ENCODE measurements at places on chromosomes 6 and 20.

GRCh38 chr6:158118886-158119285, 49.2 kb downstream of the SERAC1 start:
- no peak for DNase-seq

GRCh38 chr20:41214202-41214601, 76.9 kb downstream of the PLCG1 start:
- no peak for DNase-seq

GRCh38 chr6:163294734-163295133, 119.8 kb upstream of the QKI start:
- no peak for DNase-seq

- DNase-seq: no peak
Observed at GRCh38 chr6:21628160-21628559, 34.6 kb downstream of the SOX4 start.

- peak; percentile 13 for DNase-seq
Observed at GRCh38 chr6:30743099-30744053, 889 bp upstream of the FLOT1 start.

DNA sequence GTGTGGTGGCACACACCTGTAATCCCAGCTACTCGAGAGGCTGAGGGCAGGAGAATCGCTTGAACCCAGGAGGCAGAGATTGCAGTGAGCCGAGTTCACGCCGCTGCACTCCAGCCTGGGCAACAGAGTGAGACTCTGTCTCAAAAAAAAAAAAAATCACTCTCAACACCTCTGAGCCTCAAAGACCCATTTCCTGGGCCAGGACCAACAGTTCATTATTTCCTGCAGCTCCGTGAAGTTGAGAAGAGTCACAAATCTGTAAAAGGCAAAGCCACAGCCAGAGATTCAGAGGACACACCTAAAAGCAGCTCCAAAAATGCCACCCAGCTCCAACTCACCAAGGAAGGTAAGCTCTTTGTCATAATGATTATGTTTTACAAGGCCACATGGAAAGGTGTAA, 15.2 kb upstream of the NOP56 start:
- DNase-seq: no peak

GRCh38 chr6:149628875-149629510, 19.5 kb downstream of the KATNA1 start:
- DNase-seq: no peak

DNA sequence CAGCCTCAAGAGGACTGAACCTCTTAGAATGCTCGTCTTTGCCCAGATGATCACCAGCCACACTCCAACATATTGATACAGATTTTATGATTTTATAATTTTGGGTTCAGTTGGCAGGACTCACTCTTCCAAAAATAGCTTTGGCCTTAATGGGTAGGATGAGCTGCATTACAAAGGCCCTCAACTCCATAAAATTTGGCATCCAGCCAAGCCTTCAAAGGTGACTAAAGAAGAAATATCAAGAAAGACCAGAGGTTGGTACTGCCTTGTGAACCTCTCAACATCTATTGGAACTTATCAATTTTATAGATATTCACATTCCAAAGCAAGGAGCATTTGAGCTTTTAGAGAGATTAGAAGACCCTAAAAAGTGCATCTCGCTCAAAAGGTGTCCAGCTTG, 48.4 kb upstream of the SNAP25 start:
- no peak for DNase-seq

DNA sequence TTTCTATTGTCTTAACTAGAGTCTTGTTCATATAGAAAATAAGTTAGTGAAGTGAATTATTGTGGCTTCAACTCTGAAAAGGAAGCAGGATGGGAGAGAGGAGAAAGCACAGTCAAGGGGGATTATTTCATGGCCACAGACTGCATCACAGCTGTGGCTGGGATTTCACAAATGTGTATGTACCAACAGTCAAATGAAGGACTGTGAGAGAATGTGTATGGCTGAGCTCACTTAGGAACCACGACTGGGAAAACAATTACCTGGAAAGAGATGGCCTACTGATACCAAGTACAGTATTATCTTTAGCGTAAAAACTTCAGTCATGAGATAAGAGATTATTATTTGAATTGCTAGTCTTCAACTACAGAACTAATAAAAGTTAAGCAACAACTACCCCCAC, 54.9 kb downstream of the SESN1 start:
- no peak for DNase-seq

GRCh38 chr6:122753000-122753687, 26.4 kb upstream of the FABP7 start:
- DNase-seq: no peak

DNA sequence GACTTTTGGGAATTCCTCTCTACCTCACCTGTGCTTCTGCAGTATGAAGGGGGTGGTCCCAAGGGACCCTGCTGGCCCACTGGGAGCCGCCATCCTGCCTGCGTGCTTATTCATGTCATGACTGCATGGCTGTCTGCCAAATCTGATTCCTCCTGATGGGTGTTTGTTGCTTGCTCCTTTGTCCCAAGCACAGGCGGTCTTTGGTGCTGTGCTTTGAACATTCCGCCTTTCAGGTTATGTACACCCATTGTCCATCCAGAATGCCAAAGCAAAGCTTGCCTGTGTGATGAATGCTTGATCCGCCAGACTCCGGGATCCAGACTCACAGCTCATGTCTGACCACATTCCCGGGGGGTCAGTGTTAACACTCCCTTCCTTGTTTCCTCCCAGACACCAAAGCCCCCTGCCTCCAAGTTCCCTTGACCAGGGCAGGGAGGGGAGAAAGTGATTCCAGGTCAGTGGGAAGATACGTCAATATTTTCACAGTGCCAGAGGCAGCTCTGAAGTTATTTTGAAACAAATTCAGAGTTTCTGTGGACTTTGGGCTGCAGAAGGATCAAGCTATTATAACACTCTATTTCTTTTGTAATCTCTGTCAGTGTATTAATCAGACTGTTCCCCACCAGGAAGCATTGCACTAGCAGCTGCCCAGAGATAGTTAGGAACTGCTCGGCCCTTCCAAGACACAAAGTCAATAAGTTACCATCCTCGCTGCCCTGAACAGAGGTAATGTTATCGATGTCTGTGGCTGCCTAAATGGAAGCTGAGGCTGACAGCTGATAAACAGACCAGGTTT, 9.5 kb downstream of the DAAM2 start:
- no peak for DNase-seq

DNA sequence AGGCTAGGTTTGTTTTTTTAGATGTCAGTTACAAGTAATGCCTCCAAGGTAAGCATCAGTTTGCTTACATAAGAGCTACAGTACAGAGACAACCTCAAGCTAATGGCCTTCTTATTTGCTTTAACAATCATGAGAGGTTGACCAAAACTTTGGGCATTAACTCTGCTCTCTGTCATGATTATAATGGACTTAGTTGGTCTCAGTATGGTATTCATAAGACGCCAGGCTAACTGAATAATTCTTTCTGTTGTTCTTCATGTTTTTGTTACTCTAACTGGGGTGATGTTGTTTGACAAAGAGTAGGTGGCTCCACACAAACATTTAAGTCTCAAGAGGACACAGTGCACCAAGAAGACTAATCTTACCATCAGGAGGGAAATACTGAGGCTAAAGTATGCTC, 9.8 kb downstream of the CST9 start:
- no peak for DNase-seq

- DNase-seq: no peak
Observed at GRCh38 chr20:23298926-23299672, 51.5 kb upstream of the NXT1 start.

DNA sequence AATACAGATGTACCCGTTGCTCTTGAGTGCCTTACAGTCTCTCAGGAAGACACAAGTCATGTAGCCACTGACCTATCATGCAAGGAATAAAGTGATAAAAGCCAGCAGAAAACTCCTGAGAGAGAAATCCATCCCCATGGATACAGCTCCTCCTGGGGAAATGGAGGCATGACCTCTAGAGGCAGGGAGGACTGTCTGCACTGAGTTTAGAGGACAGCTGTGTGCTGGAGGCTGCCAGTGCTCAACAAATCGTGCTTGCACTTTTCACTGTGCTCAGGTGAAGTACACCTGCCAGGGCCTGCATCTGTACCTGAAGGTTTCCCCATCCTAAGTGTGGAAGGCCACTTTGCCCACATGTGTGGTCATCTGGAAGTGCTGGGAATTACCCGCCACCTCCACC, 12.1 kb downstream of the CD93 start:
- no peak for DNase-seq

- no peak for DNase-seq
Observed at GRCh38 chr6:19712012-19712688, 125.0 kb upstream of the ID4 start.

GRCh38 chr6:49551866-49552129, 1.3 kb downstream of the C6orf141 start:
- DNase-seq: no peak

GRCh38 chr6:153031335-153031955, 28.9 kb upstream of the MTRF1L start:
- DNase-seq: no peak

DNA sequence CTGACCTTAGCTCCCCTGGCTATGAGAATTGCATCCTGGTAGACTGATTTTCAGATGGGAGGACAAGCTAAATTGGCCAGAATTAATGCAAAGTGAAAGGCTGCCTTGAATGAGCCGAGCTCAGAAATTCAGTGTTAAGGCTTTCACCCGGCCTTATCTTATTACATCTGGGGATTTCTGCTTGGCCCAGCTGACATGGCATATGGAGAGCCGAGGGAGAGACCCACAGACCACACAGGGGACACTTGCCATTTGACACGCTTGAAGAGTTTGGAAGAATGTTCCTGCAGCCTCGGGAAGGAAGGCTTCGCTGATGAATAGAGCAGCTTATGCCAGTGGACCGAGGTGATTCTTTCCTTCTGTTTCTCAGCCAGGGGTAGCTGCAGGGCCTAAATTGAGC, 9.0 kb downstream of the MOCS3 start:
- DNase-seq: no peak

GRCh38 chr6:69294407-69294806, 502.4 kb downstream of the LMBRD1 start:
- DNase-seq: no peak

GRCh38 chr20:58635279-58635665, 15.8 kb upstream of the STX16 start:
- DNase-seq: no peak

GRCh38 chr20:44714701-44715498, at the start of gene CCN5:
CCN5 (plus strand) TSS chr20:44715369; CDS start chr20:44715391, 22 bp downstream.
- no peak for DNase-seq

DNA sequence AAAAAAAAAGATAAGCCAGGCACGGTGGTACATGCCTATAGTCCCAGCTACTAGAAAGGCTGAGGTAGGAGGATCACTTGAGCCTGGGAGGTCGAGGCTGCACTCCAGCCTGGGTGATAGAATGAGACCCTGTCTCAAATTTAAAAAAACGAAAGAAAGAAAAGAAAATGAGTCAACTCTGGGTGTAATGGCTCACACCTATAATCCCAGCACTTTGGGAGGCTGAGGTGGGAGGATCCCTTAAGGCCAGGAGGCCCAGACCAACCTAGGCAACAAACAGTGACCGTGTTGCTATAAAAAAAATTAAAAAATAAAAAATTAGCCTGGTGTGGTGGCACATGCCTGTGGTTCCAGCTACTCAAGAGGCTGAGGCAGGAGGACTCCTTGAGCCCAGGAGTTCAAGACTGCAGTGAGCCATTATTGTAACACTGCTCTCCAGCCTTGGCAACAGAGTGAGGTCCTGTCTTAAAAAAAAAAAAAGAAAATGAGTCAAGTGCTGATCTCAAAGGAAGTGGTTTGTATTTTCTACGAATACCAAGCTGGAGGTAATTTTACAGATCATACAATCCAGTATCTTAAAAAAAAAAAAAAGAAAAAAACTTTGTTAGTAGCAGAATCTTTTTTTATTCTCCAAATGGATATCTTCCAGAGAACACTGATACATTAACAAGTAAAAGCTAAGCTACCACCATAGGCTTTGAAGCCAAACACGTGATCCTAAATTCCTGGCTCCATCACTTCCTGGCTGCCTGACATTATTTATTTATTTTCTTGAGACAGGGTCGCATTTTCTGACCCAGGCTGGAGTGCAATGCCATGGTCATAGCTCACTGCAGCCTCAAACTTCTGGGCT, 5.7 kb downstream of the COMMD7 start:
- DNase-seq: no peak

DNA sequence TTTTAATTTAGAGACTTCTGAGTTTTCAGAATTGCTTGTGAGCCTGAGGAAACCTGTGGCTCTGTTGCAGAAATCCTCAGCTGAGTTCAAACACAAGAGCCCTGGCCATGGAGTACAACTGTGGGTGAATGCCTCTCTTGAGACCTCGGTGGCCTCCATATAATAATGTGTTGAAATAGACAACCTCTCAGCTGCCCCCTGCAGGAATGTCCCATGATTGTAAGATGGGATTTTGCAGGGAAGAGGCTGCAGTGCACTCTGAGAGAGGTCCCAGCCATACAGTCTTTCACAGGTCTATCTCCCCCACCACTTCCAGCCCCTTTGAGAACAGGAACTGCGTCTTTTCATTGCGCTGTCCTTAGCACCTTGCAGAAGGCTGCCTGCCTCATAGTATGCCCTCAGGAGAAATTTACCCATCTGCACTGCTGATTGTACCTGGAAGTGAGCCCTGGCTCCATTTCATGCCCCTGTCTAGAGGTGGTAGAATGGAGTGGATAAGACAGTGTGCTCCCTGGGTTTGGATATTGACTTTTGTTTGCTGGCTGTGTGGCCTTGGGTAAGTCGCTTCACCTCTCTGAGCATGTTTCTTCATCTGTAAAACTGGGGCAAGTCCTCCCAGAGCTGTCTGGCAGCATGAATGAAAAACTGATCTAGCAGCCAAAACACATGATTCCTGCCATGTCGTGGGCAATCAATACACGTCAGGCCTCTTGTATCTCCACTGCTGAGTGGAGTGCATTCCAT, 16.8 kb upstream of the CDH22 start:
- no peak for DNase-seq

GRCh38 chr6:20540683-20541082, 6.4 kb downstream of the CDKAL1 start:
- DNase-seq: no peak

GRCh38 chr6:30931969-30932645, at the start of gene SFTA2:
SFTA2 (minus strand) TSS chr6:30932170; CDS start chr6:30932096, 74 bp downstream.
- DNase-seq: no peak

DNA sequence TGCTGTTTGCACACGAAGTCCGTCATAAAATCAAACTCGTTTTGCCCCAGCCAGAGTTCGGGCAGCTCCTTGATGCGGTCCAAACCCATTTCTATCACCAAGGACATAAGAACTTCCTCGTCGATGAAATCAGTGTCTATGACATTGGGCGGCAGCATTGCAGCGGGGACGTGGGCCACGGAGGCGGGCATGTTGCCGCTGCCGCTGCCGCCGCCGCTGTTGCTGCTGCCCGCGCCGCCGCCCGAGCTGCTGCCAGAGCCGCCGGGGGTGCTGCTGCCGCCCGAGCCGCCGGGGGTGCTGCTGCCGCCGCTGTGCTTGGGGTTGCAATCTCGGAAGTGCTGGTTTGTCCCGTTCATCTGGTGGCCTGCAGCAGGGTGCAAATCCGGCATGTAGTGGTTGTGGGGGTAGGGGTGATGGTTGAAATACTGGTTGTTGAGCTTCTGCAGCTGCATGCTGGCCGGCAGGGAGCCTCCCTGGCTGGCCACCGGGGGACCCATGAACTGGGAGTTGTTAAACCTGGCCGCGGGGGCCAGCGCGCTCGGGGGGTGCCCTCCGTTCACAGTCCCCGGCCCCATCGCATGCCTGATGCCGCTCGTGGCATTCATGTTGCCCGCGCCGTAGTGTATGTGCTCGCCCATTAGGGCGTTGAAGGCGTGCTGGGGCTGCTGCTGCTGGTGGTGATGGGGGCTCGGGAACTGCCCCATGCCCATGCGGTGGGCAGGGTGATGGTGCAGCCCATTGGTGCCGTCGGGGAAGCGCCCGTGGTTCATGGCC, 1.1 kb downstream of the CITED2 start:
- DNase-seq: peak; percentile 66

All from activated T-helper 1 cell treated with Interleukin-2 at 50 U/mL for 16 hours (primary cell).